D341Med (cell line): ENCODE measurements at places on chromosomes 6 and 20.

DNA sequence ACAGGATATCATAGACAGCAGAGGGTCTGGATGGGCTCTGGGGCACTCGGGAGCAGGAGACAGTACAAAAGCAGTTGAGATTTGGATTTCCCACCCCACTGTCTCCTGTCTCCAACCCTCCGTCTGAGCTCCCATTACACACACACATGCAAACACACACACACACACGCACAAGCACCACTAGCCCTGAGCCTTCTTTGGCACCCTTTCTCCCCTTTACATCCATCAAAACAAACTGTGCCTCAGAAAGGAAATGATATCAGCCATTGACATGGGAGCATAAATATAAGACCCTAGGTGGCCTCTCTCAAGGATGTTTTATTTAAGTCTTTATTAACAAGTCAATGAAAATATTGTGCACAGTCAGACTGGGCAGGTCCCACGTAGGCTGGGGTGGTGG is 17.5 kb downstream of the TTBK1 start:
- DNase-seq, result no peak

DNA sequence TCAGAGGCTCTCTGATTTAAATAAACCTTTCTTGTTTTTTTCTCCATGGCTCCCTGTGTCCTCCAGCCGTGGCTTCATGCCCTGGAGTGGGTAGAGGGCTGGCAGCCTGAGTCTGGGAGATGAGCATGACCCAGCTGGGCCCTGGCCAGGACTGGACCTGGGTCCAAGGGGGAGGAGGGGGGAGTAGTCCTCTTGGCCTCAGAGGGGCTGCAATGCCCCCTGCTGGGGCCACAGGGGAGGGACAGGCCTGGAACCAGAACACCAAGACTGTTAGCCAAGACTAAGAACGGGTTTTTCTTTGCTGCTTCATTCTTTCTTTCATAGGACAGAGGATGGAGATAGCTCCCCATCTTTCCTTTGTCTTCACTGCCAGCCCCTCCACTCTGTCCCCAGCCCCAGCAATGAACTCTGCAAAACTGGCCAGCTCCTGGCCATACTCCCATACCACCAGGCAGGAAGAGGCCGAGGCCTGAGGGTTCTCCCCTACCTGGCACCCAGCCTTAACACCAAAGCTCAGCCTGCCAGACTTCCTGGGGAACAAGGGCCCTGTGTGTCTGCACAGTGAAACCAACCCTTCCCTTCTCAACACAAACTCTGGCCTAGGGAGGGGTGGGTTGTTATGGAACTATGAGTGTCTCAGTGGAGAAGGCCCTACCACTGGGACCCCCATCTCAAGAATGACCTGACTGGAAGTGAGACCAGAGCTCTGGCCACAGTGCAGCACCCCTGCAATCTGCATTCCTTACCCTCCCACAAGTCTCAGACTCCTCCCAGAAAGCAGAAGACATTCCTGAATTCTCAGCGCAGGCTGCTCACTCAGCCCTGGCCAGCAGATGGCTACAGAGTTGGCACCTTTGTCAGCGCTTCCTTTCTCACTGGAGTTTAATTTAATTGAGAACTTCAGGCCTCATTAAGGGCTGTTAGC is 11.0 kb downstream of the SLC29A1 start:
- DNase-seq, result peak; percentile 77

GRCh38 chr6:145815309-145816274 is 997 bp upstream of the FBXO30 start:
- DNase-seq, result peak; percentile 73

- DNase-seq, result no peak
Measured at GRCh38 chr20:24339210-24339641, 130.2 kb upstream of the SYNDIG1 start.

GRCh38 chr20:18943542-18943941 is 130.0 kb downstream of the SCP2D1 start:
- DNase-seq, result no peak

DNA sequence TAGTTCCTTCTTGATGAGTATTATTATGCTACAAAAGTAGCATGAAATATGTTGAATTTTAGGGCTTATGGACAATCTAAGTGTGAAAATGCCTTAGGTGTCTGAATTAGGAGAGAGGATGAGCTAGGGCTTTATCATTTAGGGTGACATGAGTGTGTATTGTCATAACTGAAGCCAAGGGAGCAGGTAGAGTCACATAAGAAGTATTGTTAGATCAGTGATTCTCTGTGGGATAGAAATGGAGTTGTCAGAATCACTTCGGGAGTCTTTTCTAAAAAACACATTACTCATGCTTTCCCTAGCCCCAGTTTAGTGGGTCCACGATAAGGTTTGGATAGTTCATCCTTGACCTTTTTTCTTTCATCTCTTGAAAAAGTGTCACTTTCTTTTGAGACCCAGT is 16.4 kb downstream of the ZFAND3 start:
- no peak for DNase-seq
